ENCODE measurements at places on chromosomes 3 and 15. TPM values are rescaled to one million over a fixed set of nuclear protein-coding genes. Genes with fewer than 3 reads are reported as not detected.

MUC4 gene
- total RNA-seq: not detected

SLC28A2 gene
- total RNA-seq: not detected

ZNF501 gene
- total RNA-seq: not detected

PTPRG gene
- total RNA-seq: 2.4 TPM

XCR1 gene
- total RNA-seq: not detected

ALDH1A2 gene
- not detected for total RNA-seq

NDUFAF3 gene
- 84.8 TPM for total RNA-seq

FBXL2 gene
- total RNA-seq: 7.4 TPM

CHDH gene
- 1.7 TPM for total RNA-seq

CFAP100 gene
- not detected for total RNA-seq

HTR3D gene
- total RNA-seq: not detected

MFSD1 gene
- total RNA-seq: 47.3 TPM

TMEM108 gene
- not detected for total RNA-seq

REC114 gene
- not detected for total RNA-seq

SCN11A gene
- 0.02 TPM for total RNA-seq

TTC14 gene
- 13.9 TPM for total RNA-seq

CPNE9 gene
- total RNA-seq: 0.17 TPM

LTK gene
- total RNA-seq: not detected

CHRFAM7A gene
- 4.6 TPM for total RNA-seq

ACKR2 gene
- total RNA-seq: not detected

CDC25A gene
- total RNA-seq: 9.2 TPM

ZNF619 gene
- 1.6 TPM for total RNA-seq

TICRR gene
- total RNA-seq: 10.9 TPM

OR5K2 gene
- total RNA-seq: not detected

SCAANT1 gene
- total RNA-seq: not detected

FBXO40 gene
- not detected for total RNA-seq

CCDC12 gene
- 61.4 TPM for total RNA-seq

COL7A1 gene
- 149 TPM for total RNA-seq

SLCO2A1 gene
- 0.02 TPM for total RNA-seq

EAF1 gene
- 14.7 TPM for total RNA-seq

RBP2 gene
- not detected for total RNA-seq

GCSAM gene
- not detected for total RNA-seq

SUSD5 gene
- 4.0 TPM for total RNA-seq

SCG3 gene
- total RNA-seq: 0.06 TPM

LRRC3B gene
- total RNA-seq: not detected

GUCA1C gene
- total RNA-seq: not detected

PEX5L gene
- not detected for total RNA-seq

SLC12A1 gene
- total RNA-seq: not detected

KIF15 gene
- total RNA-seq: 8.1 TPM

TGM4 gene
- 0.07 TPM for total RNA-seq

C15orf39 gene
- total RNA-seq: 36.4 TPM

GABRA5 gene
- total RNA-seq: 102 TPM

SERPINI2 gene
- not detected for total RNA-seq

PIGB gene
- total RNA-seq: 12.5 TPM

SNTN gene
- not detected for total RNA-seq

PIERCE2 gene
- total RNA-seq: 4.2 TPM

GOLGB1 gene
- total RNA-seq: 18.6 TPM

OR5H6 gene
- total RNA-seq: not detected

SRGAP3 gene
- total RNA-seq: 0.79 TPM

UBA5 gene
- 22.8 TPM for total RNA-seq

GOLGA8K gene
- total RNA-seq: 0.42 TPM

PRR20G gene
- total RNA-seq: 1.6 TPM

ZNF639 gene
- total RNA-seq: 26.6 TPM

Measured in A549 treated with Mapracorat at 1 μM for 4 hours (cell line).